ENCODE measurements at places on chromosomes 2 and 18.

DNA sequence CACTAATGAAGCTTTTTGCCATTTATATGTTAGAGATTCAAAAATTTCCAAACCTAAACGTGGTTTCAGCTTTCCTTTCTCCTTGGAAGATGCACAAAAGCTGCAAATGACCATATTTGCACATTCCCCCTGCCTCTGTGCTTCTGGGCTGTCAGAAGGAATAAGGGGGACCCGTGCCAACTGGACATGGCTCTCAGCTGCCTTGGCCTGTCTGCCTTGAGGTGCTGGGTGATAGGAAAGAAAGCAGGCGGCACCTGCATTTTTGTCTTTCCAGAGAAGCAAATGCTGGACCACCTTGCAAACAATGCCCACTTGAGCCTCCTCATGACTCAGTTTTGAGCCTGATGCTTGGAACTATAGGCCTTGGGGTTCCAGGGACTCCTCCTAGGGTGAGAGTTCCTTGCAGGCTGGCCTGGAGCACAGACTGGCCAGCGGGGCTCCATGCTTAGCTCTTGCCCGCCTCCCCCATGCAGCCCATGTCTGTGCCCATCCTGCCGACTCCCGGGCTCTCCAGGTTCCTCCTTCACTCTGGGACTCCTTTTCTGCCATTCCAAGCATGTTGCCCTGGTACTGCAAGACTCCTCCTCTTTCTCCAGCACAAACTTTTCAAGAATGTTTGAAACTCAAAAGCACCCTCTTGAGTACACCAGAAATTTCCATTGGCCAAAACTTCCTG, 109.0 kb upstream of the EPAS1 start:
- DNase-seq, result no peak

- DNase-seq, result no peak
Measured at GRCh38 chr18:60560071-60560470, 187.5 kb upstream of the MC4R start.

DNA sequence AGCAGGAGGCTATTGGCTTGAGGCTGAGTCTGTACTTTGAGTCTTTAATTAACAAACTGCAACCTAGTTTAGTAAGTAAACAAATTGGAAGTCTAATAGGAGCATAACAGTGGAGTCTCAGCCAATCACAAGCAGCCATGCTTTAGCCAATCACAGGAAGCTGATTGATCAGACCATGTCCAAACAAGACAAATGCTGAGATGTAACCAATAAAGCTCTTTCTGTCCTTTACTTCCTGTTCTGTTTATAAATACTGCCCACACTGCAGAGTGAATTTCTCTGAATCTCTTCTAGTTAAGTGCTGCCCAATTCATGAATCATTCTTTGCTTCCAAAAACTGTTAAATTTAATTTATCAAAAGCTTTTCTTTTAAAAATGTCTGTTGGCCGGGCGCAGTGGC, 146.6 kb upstream of the DLX2 start:
- no peak for DNase-seq

DNA sequence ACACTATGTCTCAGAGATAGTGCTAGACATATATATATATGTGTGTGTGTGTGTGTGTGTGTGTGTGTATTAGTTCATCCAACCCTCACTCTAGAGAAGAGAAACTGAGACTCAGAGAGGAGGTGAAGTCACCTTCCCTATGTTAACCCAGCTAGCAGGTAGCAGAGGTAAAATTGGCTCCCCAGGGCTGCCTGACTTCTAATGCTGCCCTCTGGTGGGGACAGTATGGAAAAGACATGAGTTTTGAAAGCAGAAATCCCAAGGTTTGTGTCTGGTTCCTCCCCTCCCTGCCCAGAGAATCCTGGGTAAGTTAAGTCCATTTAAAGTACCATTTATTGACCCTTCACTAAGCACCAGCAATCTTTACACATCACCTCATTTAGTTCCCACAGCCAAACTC, 137.7 kb downstream of the THNSL2 start:
- DNase-seq, result no peak

GRCh38 chr2:86758405-86758804, 32.3 kb downstream of the CD8A start:
- DNase-seq, result no peak

DNA sequence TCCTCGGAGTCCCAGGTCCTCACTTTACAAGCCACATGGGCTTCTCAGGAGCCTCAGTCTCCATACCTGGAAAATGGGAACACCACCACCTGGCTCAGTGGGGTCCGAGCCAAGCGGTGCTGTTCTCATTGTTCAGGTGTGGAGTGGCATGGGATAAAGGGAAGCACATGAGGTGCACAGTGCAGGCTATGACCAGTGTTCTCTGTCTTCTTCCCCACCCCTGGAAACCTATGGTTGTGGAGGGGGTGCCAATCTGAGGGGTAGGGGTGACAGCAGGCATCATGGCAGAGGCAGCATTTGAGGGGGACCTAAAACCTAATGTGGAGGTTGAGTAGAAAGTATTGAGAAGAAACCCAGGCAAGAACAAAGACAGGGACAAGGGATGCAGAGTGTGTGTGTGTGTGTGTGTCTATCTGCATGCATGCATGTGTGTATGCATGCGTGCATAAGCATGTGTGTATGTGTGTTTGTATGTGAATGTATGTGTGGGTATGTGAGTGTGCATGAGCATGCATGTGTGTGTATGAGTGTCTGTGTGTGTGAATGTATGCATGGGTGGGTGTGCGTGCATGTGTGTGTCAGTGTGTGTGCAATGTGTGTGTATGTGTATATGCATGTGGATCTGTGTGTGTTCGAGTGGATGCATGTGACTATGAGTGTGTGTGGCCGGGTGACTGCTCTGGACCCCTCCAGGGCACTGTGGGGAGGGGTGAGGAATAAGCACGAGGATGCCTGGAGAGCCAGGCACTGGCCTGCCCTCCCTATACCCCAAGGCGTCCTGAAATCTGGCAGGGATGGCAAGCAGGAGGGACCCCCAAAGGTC, 4.0 kb downstream of the KIF1A start:
- no peak for DNase-seq
